ENCODE measurements at places on chromosomes 12 and 14.

DNA sequence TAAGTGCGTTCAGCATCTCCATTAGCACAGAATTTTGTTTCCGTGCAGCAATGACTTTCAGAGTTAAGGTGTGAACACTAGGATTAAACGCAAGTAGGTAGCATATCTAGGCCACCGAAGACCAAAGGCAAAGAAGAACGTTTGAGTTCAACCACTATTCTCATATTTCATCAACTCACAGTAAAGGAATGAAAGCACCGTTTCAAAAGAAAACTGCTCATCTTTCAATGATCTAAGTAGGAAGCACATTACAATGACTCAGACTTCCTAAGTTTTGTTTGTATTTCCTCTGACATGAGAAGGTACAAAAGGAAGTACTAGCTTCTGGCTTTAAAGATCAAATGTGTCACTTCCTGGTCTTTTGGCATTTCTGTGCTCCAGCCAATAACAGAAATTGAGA lies 57.6 kb downstream of the ACADS start:
- DNase-seq: no peak

- no peak for DNase-seq
These were observed 1.5 kb downstream of the FRMD6 start for GRCh38 chr14:51653079-51653774.

DNA sequence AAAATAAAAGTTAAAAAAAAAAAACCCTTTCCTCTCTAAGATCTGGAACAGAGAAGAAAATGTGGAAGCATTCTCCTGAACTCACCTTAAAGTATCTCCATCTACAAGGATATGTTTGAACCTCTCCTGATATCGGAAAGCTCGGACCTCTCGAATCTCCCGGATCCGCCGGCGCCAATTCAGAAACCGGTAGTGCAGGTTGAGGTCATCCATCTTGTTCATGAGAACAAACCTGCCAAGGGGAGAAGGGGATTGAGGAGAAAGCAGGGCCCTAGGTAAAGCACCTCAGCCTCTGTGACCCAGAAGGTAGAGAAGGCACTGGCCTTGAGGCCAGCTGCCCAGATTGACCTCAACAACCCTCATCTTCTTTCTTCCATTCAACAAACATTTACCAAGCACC lies 2.2 kb downstream of the SPRYD3 start:
- no peak for DNase-seq

DNA sequence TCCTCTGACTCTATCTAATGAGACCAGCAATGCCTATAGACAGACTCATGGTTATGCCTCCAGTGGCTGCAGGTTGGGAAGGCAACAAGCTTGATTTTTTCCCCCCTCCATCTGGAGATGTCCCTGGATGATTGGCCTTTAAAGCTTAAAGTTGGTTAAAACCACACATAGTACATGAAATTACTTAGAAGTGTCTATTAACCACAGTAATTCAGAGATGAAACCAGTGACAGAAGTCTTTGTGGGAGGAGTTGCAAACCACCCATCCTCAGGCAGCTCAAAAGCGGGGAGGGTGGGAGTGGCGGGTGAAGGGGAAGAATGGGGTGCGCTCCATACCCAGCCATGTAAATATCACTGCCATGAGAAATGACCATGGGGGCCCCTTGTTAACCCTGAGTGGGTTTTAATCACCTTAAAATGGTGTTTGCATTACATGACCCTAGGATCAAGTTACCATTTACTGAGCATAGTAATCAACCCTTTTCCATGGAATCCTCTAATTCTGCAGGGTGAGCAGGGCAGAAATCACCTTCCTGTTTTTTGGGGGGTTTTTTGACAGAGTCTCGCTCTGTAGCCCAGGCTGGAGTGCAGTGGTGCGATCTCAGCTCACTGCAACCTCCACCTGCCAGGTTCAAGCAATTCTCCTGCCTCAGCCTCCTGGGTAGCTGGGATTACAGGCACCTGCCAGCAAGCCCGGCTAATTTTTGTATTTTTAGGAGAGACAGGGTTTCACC lies 133.5 kb downstream of the FOXN3 start:
- no peak for DNase-seq

DNA sequence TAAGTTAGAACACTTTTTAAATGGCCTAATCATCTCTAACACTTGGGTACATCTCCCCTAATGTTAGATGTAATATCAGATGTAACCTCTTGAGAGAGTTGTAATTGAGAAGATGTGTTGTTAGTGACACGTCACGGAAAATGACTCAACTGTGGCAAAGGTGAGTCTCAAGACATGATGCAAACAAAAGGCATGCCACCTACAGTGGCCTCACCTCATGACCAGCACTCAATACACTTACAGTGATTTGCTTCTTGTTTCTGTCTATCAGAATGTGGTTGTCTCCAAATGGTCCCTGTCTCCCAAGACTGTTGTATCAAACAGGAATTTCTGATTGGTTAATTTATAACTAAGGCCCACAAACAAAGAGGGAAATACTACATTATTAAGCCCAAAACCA lies 91.2 kb downstream of the SLC25A21 start:
- no peak for DNase-seq

DNA sequence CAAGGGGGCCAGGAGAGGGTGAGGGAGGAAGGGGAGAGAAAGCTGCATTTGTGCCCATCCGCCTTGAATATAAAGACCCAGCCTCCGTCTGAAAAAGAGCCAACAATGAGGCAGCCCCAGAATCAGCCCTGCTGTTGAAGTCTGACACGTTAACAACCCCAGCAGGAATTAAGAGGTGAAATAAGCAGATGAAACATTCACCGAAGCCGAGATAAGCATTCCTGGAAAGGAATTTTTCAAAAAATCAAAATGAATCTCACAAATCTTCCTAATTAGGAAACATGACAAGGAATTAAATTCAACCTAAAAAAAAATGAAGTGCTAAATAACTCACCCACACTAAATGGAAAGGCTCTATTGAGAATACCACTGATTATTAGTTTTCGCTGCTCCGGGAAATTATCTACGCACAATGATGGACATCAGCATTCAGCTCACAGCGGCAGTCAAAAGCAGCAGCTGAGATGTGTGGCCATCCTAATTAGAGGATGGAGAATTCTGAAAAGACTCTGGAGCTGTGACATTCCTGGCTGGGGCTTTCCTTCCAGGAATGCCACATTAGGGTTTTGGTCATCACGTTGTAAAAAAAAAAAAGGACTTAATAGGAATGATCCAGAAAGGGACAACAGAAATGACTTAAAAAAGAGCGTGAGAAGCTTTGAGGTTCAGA lies 8.2 kb upstream of the PARP11 start:
- DNase-seq: no peak

GRCh38 chr14:103105580-103106150 lies 11.1 kb downstream of the EXOC3L4 start:
- no peak for DNase-seq

DNA sequence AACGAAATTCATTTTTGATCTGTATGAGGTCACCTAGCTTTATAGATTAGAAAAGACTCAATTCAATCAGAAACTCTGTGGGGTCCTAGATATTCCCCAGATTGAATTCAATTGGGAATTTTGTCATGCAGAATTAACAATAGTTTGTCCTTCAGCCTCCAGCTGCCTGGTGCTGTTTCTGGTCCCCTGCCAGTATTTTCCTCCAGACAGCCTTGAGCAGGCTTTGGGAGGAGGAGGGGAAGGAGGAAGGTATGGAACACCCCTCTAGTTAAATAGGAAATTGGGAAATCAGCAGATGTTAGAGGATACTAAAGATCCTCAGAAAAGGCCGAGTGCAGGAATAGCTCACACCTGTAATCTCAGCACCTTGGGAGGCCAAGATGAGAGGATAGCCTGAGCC lies 10.6 kb downstream of the GRIP1 start:
- DNase-seq: no peak

GRCh38 chr14:99548871-99549515 lies 55.0 kb downstream of the CCDC85C start:
- no peak for DNase-seq

DNA sequence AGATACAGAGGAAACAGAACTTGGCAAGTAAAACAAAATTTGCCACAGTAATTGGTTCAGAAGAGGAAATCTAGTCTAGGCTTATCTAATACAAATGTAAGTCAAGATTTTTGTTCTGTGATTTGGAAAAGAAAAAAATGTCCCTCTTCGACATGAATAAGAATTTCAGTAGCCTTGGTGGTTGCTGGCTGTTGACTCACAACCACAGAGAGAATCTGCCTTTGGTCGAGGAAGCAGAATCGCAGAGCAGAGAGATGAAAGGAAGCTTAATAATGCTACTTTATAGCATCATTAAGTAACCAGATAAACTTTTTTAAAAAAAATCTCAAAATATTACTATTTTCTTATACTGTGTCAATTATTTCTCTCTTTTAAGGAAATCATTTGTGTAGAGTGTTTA lies 1096.6 kb downstream of the FLRT2 start:
- DNase-seq: no peak

GRCh38 chr14:99093532-99094517 lies 178.2 kb downstream of the BCL11B start:
- DNase-seq: no peak
